ENCODE measurements at places on chromosomes 7 and 10.

DNA sequence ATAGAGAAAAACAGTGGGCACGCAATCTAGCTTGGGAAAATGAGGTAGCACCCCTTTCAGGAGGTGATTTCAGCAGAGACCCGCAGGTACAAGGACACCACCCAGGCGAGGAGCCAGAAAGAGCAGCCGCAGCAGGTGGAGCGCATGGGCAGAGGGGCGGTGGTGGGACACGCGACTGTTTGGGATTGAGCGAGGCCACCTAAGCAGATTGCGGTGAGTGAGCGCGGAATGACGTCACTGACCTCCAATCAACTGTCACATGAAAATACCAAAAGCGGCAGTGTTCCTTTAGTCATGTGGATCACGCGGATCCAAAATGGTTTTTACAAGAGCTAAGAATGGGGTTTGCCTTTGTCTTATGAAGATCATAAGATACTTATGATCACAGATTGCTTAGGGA is 40.2 kb upstream of the SLC26A3 start:
- DNase-seq = no peak

DNA sequence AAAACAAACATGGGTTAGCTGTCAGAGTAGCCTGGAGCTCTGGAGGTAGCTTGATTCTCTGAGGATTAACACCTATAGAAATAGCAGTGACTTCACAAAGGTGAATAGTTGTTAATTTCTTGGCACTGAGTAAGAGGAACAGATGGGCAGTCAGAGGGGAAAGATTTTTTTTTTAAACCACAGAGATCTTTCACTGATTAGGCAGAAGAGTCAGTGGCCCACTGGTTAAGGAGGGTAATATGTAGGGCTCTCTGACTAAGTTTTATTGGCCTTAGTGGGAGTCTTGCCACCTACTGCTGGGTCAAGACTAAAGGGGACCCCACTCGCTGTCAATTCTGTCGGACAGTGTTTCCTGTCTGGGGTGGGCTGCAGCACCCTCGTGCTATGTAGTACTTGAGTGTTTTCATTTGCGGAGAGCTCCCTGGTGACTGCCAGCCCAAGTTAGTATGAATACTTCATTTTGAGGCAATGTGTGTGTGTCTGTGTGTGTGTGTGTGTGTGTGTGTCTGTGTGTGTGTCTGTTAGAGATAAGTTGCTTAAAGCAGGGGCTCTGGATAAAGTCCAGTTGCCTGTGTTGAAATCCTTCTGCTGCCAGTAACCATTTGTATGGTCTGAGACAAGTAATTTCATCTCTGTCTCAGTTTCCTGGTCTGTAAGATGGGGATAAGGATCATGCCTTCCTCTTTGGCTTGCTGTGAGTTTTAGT is 145.2 kb downstream of the ARID5B start:
- DNase-seq = peak; percentile 48

DNA sequence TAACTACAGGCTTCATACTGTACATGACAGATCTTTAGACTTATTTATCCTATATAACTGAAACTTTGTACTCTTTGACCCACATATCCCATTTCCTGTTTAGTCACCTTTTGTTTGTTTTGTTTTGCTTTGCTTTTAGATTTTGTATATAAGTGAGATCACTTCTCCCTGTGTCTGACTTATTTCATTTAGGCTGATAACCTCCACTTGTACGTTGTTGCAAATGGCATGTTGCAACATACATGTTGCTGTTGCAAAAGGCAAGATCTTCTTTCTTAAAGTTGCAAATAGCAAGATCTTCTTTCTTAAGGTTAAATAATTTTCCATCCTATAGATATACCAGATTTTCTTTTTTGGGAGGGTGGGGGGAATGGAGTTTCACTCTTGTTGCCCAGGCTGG is 341.5 kb downstream of the OTUD1 start:
- no peak for DNase-seq

DNA sequence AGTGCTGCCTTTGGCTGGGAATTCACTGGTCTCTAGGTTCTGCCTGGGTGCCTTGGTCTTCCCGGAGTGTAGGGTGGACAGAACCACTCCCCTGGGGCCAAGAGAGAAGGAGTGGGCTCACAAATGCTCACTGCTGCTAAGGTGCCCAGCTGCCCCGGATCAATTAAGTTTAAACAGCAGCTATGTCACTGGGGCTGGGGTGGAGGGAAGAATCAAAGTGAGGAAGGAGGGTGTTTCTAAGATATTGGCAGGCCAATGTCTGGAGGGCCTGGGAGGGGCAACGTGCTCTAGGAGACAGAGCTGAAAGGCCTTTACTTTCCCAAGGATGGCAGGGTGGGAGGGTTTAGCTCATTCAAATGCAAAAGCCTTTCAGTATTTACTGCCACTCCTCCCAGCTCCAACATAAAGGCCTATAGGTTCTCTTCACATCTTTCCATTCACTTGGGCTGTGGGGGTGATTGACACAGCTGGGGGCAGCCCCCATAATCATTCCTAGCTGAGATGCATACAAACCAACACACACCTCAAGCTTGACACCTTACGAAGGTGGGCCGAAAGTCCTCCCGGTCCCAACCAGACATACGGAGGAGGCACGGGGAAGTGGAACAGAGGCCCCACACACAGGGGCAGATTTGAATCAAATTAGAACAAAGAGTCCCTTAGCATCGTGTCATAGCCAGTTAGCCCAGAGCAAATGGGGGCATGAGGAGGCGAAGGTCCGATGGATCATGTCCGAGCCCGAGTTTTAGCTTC is 108.0 kb upstream of the EFCAB10 start:
- DNase-seq = no peak

DNA sequence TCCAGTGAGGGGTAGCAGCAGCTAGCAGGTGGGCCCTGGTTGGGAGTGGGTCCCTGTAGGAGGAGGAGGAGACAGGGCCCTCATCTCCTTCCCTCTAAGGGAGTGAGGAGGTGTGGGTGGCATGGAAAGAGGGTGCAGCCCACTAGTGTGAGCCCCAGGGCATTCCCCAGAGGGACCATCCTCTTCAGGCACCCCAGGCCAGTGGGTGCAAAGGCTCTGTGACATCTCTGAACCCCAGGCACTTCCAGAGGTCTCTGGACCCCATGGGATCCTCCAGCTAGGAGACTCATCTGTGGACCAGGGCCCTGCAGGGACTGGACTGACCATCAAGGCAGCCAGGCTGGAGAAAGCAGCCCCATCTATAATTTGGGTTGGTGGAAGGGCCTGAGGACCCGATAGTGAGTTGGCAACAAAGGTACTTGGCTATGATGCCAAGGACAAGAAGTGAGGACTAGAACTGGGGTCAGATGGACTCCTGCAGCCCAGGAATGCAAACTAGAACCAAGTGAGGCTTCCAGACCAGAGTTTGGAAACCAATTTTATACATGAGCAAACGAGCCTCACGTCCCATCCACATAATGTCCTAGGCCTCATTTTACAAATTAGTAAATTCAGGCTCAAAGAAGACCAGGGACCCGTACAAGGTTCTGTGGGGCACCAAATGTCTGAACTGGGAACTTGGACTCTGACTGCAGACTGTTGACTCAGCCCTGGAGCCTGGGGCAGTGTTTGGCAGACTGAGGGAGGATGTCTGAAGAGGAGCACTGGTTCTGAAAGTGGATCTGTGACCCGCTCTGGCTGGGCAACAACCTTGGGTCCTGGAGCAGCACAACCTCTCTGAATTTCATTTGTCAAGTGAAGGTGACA is 1.4 kb upstream of the VSTM4 start:
- no peak for DNase-seq
